ENCODE measurements at places on chromosomes 5 and 9.
A peak's percentile ranks its signal among the peaks of the same experiment; 100 is the strongest.

DNA sequence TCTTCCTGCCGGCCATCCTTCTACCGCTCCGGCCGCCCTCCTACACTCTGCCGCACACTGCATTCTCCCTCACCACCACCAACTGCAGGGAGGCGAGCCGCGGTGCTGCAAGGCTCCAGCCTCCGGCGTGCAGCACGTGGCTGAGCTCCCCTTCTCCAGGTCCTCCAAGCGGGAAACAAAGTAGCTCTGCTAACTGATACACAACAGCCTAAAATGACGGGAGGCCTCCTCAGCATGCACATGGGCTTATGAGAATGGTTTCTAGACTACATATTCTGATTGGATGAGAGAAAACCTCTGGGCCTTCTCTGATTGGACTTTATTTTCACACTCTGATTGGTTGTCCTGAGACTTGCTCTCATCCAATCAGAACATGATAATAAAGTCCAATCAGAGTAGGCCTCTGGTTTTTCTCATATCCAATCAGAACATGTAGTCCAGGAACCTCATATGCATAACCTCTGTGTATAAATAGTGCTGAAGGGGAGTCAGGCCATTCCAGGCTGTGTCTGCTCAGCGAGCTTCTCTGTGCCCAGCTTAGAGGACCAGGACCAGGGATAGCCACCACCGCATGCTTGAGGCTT is 27.0 kb upstream of the ZNF354B start:
- peaks cover 4% of the 10 kb centered on the region for H3K27me3 ChIP-seq
- DNase-seq, result no peak
- no peak overlapping the region for H3K27ac ChIP-seq
- H3K36me3 ChIP-seq, result no peaks in the 10 kb centered on the region

- no peaks in the 10 kb centered on the region for H3K36me3 ChIP-seq
- no peaks in the 10 kb centered on the region for H3K27me3 ChIP-seq
- H3K4me1 ChIP-seq, result no peaks in the 10 kb centered on the region
- no peak for DNase-seq
Observed at GRCh38 chr5:167850911-167851310, 440.5 kb upstream of the WWC1 start.

DNA sequence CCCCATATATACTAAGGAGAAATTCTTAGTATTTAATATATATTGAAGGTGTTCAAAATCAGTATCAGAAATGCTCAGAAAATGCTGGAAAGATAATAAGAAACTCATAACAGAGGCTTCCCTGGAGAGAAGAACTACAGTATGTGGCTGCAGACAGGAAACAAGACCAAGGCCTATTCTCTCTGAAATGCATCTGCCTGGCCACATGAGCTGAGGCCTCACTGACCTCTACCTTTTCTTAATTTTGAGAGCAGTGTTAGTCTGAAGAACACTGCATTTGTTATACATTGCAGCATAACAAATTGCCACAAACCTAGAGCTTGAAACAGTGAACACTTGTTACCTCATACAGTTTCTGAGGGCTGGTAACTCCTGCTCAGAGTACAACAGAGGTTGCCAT is 133.4 kb upstream of the SPEF2 start:
- H3K36me3 ChIP-seq, result no peaks in the 10 kb centered on the region
- H3K4me1 ChIP-seq, result peaks cover 2% of the 10 kb centered on the region
- no peak overlapping the region for H3K27ac ChIP-seq

DNA sequence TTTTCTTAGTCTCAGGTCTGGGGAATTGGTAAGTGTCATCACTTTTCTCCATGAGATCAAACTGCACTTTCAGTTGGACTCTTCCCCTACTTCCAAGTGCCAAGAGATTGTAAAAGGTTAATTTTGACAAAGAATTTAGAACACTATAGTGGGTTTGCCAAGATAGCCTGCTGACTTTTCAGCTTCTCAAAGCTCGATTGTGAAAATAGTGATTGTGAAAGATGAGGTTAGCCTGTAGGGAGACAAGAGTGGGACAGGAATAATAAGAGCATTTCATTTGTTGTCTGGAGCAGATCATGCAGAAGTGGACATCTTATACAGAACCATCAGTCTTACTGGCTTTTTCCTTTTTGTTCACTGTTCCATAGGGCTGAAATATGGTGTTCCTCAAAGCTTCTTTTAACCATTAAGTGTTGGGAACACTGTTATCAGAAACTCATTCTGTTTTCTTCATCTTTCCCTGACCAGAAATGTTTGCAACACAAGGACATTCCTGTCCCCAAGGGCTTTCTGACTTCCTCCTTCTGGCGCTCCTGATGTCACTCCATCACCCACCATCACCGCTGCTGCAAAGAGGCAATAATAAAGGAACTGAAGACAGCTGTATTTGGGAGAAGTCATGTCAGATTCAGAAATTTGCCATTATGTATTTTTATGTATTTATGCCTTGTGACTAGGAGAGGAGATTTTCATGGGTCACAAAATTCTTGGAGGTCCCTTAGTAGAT is 11.6 kb upstream of the SPTAN1 start:
- H3K4me3 ChIP-seq, result no peak overlapping the region
- no peaks in the 10 kb centered on the region for H3K4me1 ChIP-seq
- H3K27me3 ChIP-seq, result no peaks in the 10 kb centered on the region
- peaks cover 69% of the 10 kb centered on the region for H3K36me3 ChIP-seq
- H3K27ac ChIP-seq, result no peak overlapping the region
- DNase-seq, result no peak

DNA sequence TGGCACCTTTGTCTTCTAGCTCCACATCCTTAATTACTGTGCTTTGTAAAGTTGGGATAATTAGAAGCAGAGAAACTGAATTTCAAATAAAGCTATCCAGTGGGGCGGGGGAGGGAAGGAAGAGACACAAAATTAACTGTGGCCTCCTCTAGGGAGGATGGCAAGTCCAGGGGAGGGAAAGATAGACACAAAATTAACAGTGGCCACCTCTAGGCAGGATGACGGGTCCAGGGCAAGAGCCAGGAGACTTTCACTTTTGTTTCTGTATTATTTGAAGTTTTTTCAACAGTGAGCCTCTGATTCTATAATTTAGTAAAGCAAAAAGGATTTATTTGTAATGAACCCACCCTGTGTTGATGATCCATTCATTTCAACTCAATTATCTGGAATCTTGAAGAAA is 335.9 kb downstream of the MSX2 start:
- peaks cover 4% of the 10 kb centered on the region for H3K27me3 ChIP-seq
- H3K4me3 ChIP-seq, result no peak overlapping the region
- H3K27ac ChIP-seq, result no peak overlapping the region
- DNase-seq, result no peak
- no peaks in the 10 kb centered on the region for H3K36me3 ChIP-seq

- no peaks in the 10 kb centered on the region for H3K27me3 ChIP-seq
- DNase-seq, result no peak
- no peak overlapping the region for H3K27ac ChIP-seq
- H3K36me3 ChIP-seq, result no peaks in the 10 kb centered on the region
- H3K4me3 ChIP-seq, result no peak overlapping the region
Observed at GRCh38 chr5:55570570-55570969, 35.8 kb upstream of the PLPP1 start.

GRCh38 chr5:132998556-132998955 is 27.8 kb downstream of the ZCCHC10 start:
- H3K36me3 ChIP-seq, result peaks cover 30% of the 10 kb centered on the region
- no peaks in the 10 kb centered on the region for H3K27me3 ChIP-seq
- no peak for DNase-seq

GRCh38 chr5:37424441-37424840 is 45.3 kb downstream of the WDR70 start:
- no peak overlapping the region for H3K27ac ChIP-seq
- no peak overlapping the region for H3K4me3 ChIP-seq
- DNase-seq, result no peak
- no peaks in the 10 kb centered on the region for H3K27me3 ChIP-seq

DNA sequence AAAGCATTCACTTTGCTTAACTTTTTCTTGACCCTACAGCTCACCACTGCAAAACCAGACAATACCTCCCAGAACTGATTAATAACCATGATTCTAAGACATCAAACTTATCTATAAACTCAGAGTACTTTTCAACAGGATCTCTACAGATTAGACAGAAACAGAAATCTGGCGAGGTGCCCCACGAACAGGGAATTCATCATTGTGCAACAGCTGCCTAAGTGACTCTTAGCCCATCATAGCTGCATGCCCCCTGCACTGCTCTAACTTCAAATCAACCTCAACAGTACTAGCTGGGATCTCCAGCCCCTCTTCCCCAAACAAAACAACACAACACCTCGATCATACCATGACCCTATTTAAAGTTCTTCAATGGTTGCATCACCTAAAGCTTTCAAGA is 16.1 kb upstream of the COL23A1 start:
- DNase-seq, result no peak
- no peaks in the 10 kb centered on the region for H3K4me1 ChIP-seq

DNA sequence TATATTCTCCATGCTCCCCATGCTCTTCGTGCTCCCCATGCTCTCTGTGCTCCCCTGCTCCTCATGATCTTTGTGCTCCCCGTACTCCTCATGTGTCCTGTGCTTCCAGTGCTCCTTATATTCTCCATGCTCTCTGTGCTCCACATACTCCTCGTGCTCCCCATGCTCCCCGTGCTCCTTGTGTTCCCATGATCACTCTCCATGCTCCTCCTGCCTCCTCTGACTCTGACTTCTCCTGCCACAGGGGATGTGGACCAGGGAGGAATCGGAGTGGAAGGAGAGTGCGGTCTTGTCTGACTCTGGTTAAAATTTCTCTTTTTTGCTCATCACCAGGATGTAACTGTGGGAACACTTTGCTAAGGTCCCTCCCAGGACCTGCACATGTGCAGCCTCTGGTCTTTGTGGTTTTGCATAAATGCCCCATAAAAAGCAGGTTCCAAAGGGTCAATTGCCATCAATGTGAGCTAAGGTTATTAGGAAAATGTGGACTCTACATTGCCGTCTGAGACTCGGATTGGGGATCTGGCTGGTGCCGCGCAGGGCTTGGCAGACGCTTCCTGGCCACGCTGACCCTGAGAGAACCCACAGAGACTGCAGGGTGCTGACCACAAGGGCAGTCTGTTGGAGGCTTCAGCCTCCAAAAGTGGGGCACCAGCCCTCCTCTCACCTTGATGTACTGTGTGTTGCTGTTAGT is 52.5 kb downstream of the TRIP13 start:
- no peaks in the 10 kb centered on the region for H3K36me3 ChIP-seq
- H3K4me1 ChIP-seq, result no peaks in the 10 kb centered on the region
- H3K27ac ChIP-seq, result no peak overlapping the region
- no peak overlapping the region for H3K4me3 ChIP-seq

DNA sequence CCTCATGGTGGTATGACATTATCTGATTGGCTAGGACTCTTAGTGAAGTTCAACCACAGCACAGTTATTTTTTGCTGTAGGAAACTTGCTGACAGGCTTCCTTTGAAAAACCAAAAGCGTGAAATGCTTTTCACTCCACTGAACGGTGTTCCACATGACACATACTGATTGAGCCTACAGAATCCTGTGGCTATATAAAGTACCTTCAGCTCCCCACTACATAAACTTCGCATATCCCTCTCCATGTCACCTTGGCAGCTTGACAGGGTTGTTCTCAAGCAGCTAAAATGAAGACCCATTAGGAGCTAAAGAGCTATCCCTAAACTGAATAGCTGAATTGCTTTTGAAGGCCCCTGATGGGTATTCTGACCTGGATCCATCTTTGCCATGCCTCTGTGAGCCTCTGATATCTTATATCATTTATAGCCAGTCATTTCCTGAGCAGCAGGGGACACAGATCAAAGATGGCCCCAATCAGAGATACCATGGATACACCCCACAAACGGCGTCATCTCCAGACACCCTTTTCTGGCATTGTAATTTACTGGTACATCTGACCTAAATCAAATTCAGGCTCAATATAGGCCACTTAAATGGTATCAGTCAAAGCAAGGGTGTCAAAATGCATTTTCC is 91.5 kb downstream of the APBA1 start:
- H3K36me3 ChIP-seq, result no peaks in the 10 kb centered on the region
- H3K4me3 ChIP-seq, result no peak overlapping the region
- H3K27ac ChIP-seq, result no peak overlapping the region

GRCh38 chr5:66824476-66824875 is 228.3 kb downstream of the MAST4 start:
- H3K27ac ChIP-seq, result no peak overlapping the region
- no peak for DNase-seq
- H3K4me3 ChIP-seq, result no peak overlapping the region
- peaks cover 22% of the 10 kb centered on the region for H3K4me1 ChIP-seq
- no peaks in the 10 kb centered on the region for H3K36me3 ChIP-seq

GRCh38 chr5:157767689-157768088 is 24.2 kb downstream of the LSM11 start:
- no peak overlapping the region for H3K4me3 ChIP-seq
- no peaks in the 10 kb centered on the region for H3K36me3 ChIP-seq
- H3K27ac ChIP-seq, result no peak overlapping the region
- no peaks in the 10 kb centered on the region for H3K27me3 ChIP-seq
- H3K4me1 ChIP-seq, result no peaks in the 10 kb centered on the region
- DNase-seq, result no peak

- DNase-seq, result no peak
- H3K27me3 ChIP-seq, result peaks cover 4% of the 10 kb centered on the region
- H3K27ac ChIP-seq, result no peak overlapping the region
- no peaks in the 10 kb centered on the region for H3K36me3 ChIP-seq
- peaks cover 19% of the 10 kb centered on the region for H3K4me1 ChIP-seq
- H3K4me3 ChIP-seq, result no peak overlapping the region
Observed at GRCh38 chr9:97384406-97385262, 27.3 kb upstream of the TDRD7 start.

GRCh38 chr5:127885176-127885575 is 182.0 kb downstream of the CCDC192 start:
- no peak overlapping the region for H3K27ac ChIP-seq
- no peak overlapping the region for H3K4me3 ChIP-seq
- no peaks in the 10 kb centered on the region for H3K4me1 ChIP-seq
- no peak for DNase-seq

- H3K36me3 ChIP-seq, result no peaks in the 10 kb centered on the region
- DNase-seq, result no peak
- peaks cover 2% of the 10 kb centered on the region for H3K27me3 ChIP-seq
Observed at GRCh38 chr9:134294153-134295071, 31.8 kb upstream of the RXRA start.

DNA sequence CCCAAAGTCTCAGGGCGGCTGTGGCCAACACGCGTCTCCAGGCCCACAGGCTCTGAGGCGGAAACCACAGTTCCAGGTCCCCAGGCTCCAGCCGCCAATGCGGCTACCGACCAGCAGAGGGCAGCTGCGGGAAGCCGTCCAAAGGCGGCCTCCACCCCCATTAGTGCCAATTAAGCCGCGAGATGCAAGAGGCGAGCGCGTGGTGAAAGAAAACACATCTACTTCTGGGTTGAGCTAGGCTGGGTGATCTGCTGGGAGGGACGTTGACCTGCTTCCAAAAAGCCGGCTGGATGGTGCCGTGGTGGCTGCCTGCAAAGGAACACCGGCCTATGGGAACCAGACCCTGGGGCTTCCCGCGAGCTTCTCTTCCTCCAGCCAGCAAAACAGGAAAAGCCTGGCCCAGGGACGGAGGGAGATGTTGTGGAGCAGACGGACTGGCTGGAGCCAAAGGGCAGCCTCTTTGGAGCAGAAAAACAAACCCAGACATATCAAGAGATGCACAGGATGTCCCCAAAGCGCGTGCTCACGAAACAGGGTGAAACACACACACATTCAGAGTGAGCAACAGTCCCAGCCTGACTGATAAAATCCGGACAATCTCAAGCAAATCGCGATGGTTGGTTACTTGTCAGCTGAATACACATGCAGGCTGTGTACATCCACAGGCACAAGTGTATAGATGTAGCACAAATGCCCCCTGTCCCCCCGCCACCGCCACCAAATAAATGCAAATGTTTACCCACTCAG is 187.1 kb upstream of the BRINP1 start:
- peaks cover 5% of the 10 kb centered on the region for H3K4me1 ChIP-seq
- H3K36me3 ChIP-seq, result no peaks in the 10 kb centered on the region
- peaks cover 34% of the 10 kb centered on the region for H3K27me3 ChIP-seq
- no peak overlapping the region for H3K4me3 ChIP-seq
- H3K27ac ChIP-seq, result no peak overlapping the region
- DNase-seq, result peak; percentile 32
